ENCODE measurements at places on chromosomes 3 and 15. TPM values are rescaled to one million over a fixed set of nuclear protein-coding genes. Genes with fewer than 3 reads are reported as not detected.

Gene HOMER2
- total RNA-seq: 5.8 TPM

Gene TRPM1
- total RNA-seq: not detected

Gene STRA6
- total RNA-seq: not detected

DNA sequence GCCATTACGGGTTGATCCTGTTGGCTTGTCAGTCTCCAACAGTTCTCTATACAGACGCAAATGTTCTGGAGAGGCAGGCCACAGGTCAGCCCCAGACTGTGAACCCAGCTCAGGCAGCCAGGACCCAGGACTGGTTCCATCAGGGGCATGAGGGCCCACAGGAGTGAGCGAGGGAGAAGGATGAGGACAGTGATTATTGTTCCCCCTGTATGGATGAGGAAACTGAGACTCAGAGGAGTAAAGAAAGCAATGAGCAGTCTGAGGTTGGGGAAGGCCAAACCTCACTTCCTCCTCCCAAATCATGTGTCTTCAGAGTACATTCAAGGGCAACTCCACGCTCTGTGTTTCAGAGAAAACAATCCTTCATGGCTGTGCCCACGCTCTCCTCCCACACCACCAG is 121.9 kb downstream of the RPLP1 start:
- DNase-seq: no peak

DNA sequence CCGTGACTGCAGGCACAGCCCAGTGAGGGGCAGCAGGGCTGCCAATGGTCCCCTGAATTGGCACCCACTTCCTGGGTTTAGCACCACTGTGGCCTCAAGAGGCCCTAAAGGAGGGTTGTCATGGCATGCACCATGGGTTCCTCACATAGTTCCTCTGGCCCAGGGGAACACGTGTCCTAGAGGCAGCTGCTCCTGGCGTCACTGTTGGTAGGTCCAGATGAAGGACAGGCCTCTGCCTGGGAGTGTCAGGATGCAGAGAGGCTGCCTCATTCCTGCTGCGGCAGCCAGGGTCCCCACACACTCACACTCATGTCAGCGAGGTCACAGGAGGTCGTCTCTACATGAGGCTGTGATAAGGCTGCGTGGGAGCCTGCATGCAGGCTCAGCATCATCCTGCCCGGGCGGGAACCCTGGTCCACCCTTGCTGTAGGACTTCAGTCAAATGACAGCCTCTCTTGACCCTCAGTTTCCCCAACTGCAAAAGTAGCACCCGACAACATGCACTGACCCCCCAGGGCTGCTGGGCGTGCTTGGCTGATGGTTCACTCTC is 26.1 kb upstream of the SFMBT1 start:
- no peak for DNase-seq

DNA sequence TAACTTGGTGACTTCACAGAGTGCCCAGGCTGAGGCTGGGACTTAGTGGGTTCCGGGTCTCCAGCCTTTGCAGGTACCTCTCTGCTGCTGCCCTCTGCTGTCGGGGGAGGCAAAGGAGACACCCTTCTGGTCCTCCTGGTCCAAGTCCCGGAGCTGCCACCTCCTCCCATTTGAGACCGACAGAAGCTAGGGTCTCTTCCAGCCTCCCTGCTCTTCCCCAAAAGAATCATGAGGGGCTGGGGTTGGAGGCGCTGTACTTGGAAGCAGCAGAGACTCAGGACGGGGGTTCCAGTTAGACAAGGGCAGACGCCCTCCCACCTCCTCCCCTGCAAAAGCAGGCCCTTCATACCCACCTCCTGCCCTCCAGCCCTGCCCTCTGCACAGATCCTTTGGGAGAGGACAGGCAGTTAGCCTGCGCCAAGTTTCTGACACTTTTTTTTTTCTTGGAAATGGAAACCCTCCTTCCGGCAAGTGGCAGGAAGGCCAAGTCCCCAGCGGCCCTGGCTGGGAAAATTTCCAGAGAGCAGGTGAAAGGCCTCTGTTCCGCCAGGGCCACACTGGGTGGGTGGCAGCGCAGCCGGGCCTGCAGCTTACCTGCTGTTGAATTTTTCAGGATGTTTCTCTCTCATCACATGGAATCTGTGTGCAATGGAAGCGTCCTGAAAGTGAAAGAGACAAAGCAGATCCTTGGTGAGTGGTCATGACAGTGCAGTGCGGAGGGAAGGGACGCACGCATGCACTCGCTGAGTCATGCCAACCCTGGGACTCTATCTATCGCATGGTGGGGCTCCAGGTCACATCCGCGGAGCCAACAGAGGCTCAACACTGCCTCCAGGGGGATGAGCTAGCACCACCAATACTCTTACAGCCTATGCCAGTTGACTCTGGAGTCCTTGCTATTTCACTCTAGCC is 119.9 kb downstream of the DGKG start:
- DNase-seq: no peak

DNA sequence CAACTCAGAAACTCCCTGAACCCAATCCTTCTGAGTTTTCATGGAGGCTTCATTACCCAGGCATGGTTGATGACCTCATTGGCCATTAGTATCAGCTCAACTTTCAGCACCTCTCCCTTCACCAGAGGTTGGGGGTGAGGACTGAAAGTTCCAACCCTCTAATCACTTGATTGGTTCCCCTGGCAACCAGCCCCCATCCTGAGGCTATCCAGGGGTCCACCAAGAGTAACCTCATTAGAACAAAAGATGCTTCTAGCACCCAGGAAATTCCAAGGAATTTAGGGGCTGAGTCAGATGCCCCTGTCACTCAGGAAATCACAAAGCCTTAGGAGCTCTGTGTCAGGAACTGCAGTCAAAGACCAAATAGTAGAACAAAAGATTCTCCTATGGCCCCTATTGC is 43.8 kb downstream of the ADAMTSL3 start:
- DNase-seq: no peak

DNA sequence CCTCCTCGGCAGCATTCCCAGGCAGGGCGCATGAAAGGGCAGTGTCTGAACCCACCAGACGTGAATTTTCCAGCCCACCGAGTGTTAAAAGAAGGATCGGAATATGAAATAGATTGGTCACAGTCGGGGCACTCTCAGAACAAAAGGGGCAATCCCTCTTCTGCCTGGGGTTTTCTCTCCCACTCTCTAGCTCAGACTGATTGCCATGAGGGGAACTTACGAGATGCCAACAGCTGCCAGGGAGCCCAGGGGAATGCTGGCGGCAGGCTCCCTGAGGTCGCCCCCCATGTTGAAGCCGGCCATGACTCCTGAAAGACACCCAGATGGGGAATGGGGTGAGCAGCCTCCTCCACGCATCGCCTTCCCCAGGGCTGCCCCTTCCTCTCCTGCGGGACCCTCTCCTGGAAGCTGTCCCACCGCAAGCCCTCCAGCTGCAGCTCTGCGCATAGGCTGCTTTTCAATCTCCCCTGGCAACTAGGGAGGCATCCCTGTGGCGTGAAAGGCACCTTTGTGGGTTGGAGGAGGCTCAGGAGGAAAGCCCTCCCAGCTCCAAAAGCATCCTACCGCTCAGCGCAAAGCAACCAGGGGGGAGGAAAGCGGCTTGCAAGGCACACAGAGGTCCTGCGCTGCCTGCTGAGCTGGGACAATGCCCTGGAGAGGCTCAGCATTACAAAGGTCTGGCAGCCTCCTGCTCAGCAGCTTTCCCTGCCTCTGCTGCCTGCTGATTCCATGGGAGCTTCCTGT is 64.8 kb upstream of the HEG1 start:
- DNase-seq: no peak

DNA sequence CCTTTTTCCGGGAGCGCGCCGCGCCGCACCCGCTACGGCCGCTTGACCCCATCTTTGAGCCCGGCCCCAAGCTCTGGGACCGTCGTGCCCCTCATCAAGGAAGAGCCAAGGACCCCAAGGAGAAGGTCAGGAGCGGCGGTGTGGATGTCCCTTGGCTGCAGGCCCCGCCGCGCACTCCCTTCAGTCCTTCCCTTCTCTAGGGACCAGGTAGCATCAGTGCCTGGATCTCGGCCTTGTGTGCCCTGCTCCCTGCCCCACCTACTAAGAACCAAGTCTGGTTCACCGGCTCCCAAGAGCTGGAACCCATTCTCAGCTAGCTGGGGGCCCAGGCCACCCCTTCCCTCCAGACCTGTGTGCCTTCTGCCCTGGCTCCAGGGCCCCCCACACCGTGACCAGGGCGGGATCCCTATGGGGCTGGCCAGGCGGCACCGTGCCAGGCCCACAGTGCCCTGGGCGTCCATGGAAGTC is 69.3 kb upstream of the CGNL1 start:
- no peak for DNase-seq

DNA sequence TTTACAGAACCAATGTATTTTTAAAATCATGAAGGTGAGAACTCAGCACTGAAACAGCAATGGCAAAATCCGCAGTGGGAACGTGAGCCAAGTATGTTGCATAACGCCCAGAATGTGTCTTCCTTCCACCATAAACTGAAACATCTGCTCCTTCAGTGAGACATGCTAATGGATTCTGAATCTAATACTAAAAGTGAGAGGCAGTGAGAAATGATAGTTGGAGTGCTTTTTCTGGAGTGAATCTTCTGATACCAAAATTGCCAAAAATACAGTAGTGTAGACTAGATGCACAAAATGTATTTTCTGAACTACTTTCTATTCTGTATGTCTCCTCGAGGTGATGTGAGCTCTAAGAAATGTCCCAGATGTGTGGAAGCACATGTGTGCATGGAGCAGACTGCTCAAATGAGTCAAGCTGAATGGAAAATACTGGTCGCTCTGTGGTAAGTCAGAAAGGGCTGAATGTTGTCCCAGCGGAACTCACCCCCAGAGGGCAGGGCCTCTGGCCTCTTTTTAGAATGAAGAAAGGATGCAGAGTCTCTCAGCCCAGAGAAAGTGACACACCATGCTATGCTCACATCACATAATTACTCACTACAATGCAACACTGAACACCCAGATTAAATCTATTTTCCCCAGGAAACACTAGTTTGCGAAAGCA is 73.0 kb downstream of the ATP10A start:
- no peak for DNase-seq

DNA sequence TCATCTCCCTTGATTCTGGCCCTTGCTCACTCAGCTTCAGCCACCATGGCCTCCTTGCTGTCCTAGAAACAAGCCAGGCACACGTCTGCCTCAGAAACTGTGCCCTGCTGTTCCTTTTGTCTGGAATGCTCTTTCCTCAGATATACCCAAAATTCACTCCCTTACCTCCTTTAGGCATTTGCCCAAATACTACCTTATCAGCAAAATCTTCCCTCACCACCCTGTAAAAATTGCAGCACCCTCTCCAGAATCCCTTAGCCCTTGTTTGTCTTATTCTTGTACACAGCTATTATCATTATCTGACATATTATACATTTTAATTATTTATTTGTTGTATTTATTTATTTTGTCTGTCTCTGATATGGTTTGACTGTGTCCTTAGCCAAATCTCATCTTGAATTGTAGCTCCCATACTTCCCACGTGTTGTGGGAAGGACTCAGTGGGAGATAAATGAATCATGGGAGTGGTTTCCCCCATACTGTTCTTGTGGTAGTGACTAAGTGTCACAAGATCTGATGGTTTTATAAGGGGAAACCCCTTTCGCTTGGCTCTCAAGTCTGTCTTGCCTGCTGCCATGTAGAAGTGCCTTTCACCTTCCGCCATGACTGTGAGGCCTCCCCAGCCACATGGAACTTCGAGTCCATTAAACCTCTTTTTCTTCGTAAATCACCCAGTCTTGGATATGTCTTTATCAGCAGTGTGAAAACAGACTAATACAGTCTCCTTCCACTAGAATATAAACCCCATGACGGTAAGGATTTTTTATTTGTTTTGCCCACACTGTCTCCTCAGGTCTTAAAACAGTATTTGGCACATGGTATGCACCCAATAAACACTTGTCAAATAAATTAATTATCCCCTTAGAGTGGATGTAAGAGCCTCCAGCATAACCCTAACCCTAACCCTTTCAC is 60.0 kb upstream of the STT3B start:
- no peak for DNase-seq

DNA sequence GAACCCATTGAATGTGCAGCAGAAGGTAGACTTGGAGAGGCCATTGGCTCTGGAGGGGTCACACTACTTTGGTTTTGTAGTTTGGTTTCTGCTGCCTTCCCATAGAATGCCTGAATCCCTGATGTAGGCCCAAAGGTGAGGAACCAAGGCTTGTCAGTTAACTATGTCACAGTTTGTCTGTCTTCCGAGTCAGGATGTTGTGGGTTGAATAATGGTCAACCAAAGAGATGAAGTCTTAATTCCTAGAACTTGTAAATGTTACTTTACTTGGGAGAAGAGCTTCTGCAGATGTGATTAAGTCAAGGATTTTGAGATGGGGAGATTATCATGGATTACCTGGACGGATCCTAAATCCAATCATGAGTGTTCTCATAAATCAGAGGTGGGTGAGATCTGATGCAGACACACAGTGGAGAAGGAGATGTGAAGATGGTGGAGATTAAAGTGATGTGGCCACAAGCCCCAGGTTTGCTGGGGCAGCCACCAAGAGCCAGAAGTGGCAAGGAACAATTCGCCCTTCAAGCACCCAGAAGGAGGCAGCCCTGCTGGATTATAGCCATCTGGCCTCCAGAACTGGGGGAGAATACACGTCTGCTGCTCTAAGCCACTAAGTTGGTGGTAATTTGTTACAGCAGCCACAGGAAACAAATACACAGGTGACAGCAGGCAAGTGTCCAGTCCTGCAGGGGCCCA is 2.3 kb upstream of the CCR8 start:
- DNase-seq: no peak
